ENCODE measurements at places on chromosomes 11 and 22.
A peak's percentile ranks its signal among the peaks of the same experiment; 100 is the strongest.

DNA sequence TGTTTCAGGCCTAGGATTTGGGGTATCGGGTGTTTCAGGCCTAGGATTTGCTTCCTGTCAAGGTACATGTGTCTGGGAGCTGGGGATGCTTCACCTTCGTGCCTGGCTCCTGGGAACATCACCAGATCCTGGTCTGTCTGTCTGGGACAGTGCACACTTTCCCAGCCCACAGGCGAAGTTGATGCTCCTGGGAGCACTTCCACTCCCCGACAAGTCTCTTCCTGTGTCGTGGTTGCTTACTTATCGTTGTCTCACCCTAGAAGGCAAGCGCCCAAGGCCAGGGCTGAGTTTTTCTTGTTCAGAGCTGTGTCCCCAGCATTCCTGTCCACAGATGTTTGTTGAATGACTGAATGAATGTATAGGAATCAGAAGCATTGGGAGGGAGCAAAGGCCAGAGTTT, 71.5 kb downstream of the LINC01488 start:
- no peak for DNase-seq

- DNase-seq = no peak
Measured at GRCh38 chr11:61682906-61683675, 2.9 kb downstream of the DAGLA start.

- DNase-seq = no peak
Measured at GRCh38 chr11:57920971-57921370, 102.7 kb upstream of the OR9Q1 start.

GRCh38 chr11:16356057-16356760, at the start of gene SOX6:
Gene SOX6 (minus strand): TSS chr11:16356546. CDS start chr11:16341248, 15,298 bp downstream.
- no peak for DNase-seq

GRCh38 chr22:38073150-38074130, 10.5 kb downstream of the SLC16A8 start:
- DNase-seq = no peak

GRCh38 chr11:776561-777287, 563 bp downstream of the GATD1 start:
- peak; percentile 59 for DNase-seq

DNA sequence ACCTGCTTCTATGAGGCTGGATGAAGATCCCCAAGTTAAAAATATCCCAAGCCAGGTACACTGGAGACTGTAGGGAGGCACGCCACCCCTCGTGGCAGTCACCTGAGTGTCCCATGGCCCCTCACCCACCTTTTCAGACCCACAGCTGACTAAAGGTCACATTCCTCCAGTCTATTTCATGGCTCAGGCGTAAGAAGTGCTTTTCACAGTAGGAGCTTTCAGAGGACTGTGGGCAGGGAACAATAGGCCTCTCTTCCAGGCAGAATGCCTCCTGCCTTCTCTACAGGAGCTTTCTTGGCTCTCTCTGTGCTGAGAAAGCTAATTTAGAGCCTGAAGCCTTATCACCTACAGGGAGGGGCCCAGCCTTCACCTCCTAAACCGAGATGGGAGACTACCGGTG, 73.8 kb downstream of the C11orf58 start:
- no peak for DNase-seq

DNA sequence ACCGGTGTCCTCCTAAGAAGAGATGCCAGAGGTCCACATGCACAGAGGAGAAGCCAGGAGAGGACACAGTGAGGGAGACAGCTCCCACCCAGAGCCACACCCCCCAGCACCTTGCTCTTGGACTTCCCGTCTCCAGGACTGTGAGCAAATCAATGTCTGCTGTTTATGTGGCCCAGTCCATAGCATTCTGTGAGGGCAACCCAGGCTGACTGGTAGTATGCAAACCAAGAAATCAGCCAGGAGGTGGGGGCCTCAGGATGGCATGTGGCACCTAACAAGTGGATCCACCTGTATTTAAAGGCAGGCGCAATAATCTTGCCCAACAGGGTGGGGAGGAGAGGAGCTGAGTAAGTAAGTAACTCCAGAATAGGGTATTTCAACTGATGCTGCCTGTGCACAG, 136.4 kb downstream of the BRD1 start:
- no peak for DNase-seq

DNA sequence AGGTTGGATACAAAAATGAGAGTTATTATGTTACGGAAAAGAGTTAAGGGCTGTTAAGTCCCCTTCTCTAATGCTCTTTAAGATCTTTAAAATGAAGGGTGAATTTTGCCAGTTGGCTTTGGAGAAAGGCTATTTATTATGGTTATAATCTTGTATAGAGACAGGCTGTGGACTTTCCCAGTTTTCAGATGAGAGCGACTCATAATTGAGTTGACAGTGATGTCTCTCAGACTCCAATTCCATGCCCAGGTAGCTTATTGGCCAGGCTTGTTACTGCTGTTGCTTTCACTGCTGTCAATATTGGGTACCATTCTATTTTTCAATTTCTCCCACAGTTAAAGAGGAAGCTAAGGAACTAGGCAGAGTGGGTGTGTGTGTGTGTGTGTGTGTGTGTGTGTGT, 13.1 kb downstream of the ENDOD1 start:
- DNase-seq = no peak

DNA sequence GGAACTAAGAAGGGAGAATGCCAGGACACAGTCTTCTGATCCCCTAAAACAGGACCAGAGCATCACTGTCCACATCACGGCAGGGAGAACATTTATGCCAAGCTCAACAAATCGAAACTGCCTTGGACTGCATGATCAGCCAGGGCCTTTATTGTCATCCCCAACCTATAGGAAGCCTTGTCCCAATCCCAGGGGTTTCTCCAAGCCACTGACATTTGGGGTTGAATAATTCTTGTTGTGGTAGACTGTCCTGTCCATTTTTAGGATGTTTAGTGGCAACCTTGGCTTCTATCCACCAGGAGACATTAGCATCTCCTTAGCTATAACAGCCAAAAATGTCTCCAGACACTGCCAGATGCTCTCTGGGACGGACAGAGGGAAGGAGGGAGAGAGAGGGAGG, 37.1 kb downstream of the RPL27A start:
- no peak for DNase-seq

- DNase-seq = no peak
Measured at GRCh38 chr11:27204529-27204928, 158.5 kb downstream of the CCDC34 start.

DNA sequence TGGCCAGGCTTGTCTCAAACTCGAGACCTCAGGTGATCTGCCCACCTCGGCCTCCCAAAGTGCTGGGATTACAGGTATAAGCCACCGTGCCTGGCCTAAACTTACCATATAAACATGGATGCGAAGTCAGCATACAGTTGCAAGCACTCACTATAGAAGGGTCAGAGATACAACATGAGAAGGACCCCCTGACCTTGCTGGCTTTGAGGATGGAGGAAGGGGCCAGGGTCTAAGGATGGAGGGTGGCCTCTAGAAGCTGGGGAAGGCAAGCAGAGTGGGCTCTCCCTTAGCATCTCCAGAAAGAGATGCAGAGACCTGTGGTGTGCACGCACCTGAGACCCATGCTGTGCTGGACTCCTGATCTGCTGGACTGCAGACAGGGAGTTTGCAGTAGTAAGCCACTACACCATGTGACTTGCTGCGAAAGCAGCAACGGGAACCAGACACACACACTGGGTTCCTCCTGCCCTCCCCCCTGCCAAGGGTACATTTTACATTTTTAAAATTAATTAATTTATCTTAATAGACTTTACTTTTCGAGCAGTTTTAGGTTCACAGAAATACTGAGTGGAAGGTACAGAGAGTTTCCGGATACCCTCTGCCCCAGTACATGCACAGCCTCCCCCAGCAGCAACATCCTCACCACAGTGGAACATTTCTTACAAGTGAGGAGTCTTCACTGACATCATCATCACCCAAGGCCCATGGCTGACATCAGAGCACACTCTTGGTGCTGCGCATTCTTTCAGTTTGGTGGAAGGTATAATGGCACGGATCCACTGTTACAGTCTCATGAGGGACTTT, 170.1 kb upstream of the B3GAT1 start:
- DNase-seq = no peak

DNA sequence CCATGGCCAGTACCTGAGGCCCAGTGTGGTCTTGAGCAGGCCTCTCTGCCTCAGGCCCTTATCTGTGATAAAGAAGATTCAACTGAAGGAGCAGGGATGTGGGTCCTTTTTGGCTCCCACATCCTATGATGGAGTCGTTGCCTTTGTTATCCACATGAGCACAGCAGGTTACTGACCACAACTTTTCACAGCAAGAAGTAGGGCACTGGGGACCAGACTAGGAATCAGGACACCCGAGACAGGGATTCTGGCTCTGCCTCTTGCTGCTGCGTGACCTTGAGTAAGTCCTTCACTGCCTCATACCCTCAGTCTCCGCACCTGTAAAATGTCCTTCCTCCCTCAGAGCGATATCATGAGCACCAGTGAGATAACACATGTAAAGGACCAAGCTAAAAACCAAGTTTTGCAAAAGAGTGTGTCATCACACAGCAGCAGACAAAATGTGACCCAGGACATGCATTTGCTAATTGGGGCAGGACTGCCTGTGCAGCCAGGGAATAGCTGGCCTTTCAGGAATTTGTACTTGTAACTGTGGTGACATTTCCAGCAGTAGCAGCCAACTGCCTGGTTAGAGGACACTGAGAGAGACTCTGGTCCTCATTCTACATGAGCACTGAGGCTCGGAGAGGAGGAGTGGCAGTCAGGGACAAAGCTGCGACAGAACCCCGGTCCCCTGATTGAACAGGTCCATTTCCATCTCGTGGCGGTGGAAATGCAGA, 13.2 kb upstream of the SMIM35 start:
- no peak for DNase-seq

- no peak for DNase-seq
Measured at GRCh38 chr11:114619659-114620173, 24.1 kb upstream of the NXPE4 start.

DNA sequence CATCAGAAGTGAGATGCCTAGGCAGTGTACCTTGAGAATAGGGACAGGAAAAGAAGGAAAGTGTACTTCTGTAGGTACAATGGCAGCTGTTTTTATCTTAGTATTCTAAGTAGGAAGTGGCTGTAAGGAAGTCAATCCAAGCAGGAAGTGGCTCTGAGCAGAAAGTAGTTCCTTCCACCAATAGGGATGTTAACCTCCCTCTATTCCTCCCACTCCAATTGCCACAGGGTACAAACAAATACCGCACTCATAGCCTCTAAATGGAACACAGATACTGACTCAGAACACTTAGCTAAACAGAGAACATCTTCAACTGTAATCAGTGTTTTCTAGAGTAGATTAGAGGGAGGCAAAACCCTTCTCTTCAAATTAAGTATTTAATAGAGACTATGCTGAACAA, 10.6 kb downstream of the LRRC55 start:
- DNase-seq = no peak

GRCh38 chr11:122123263-122123929, 7.4 kb upstream of the BLID start:
- no peak for DNase-seq

GRCh38 chr11:104200688-104201087, 36.7 kb upstream of the PDGFD start:
- DNase-seq = no peak

DNA sequence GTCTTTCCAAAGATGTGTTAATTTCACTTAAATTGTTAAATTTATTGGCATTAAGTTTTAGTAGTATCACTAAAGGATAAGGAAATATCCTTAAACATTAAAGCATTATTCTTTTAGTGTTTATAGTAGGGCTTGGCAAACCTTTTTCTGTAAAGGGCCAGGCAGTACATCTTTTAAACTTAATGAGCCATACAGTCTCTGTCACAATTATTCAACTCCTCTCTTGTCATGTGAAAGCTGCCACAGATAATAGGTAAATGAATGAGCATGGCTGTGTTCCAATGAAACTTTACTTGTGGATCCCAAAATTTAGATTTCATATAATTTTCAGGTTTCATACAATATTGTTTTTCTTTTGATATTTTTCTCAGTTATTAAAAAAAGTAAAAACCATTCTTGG, 268.2 kb upstream of the C11orf87 start:
- no peak for DNase-seq

DNA sequence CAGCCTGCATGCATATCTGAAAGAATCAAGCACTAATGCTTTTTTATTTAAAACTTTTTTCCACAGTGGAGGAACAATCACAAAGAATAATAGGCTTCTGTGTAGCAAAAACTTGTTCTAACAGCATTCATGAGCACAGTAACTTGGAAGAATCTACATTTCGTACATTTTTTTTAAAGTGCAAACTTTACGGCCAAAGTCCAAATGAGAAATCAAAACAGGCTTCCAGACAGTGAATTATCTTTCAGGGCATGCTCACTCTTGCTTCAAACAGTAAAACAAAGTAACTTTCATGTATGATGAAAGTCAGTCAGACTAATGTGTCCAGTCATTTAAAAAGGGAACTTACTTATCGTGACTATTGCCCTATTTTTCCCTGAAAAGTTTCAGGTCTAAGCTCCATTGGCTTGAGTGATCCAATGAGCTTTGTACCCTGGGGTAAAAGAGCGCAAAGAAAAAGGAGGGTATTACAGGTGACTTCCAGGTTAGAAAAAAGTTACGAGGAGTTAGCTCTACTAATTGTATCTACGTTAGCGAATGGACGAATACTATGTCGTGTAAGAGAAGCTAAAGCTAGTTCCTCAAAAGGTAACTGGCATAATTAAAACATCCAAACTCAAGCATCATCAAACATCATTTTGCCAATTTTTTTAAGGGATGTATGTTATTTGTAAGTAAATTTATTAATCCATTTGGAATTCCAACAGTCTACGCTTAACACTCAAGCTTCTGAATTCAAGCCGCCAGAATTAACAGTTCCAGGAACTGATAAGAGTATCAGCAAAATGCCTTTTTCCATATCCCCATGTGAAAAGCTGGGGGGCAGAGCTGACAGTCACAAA, 1.7 kb downstream of the PICALM start:
- no peak for DNase-seq

GRCh38 chr11:64621283-64622019, 30.4 kb downstream of the SLC22A12 start:
- no peak for DNase-seq

DNA sequence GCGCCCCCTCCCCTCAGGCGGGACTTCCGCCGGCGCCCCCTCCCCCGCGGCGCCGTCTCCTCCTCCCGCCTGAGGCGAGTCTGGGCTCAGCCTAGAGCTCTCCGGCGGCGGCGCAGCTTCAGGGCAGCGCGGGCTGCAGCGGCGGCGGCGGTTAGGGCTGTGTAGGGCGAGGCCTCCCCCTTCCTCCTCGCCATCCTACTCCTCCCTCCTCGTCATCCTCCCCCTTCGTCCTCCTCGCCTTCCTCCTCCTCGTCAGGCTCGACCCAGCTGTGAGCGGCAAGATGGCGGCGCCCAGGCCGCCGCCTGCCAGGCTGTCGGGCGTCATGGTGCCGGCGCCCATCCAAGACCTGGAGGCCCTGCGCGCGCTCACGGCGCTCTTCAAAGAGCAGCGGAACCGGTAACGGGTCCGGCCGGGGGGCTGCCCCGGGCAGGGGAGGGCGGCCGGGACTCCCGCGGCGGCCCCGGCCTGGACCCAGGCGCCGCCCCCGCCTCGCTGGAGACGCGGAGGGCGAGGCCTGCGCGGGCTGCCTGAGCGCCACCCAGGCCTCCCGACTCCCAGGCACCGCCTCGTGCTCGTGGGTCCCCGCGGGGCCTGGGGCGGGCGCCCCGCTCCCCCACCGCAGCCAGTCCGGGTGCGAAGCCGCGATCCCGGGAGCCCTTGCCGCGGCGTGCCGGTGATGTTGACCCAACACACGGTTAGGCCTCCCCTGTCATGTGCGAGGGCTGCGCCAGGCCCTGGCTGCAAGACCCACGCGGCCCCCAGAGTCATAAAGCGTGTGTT, at the start of gene ATXN10:
Gene ATXN10 (plus strand): TSS at position 52 of the 781 bp plus-strand sequence. CDS start 230 bp downstream, at position 282.
- DNase-seq = peak; percentile 65
